ENCODE measurements at places on chromosomes 2 and 18. TPM values are rescaled to one million over a fixed set of nuclear protein-coding genes. Genes with fewer than 3 reads are reported as not detected.
A peak's percentile ranks its signal among the peaks of the same experiment; 100 is the strongest.

DNA sequence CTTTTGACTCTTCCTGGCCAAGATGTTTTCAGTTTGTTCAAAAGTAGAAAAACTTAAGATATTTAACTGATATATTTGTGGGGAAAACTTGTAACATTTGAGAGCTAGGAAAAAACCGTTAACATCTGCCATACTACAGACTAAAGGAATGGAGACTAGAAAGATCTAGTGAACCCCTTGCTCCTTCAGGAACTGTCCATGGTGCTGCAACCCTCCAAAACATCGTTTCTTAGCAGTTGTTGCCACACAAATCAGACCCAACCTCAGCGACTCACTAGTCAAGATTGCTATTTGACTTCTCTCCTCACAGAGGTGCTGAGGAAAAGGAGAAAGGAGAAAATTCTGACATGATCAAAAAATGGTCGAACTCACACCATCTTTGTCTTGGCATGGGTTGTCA lies 393.8 kb upstream of the LYPD1 start:
- no peak for DNase-seq

DNA sequence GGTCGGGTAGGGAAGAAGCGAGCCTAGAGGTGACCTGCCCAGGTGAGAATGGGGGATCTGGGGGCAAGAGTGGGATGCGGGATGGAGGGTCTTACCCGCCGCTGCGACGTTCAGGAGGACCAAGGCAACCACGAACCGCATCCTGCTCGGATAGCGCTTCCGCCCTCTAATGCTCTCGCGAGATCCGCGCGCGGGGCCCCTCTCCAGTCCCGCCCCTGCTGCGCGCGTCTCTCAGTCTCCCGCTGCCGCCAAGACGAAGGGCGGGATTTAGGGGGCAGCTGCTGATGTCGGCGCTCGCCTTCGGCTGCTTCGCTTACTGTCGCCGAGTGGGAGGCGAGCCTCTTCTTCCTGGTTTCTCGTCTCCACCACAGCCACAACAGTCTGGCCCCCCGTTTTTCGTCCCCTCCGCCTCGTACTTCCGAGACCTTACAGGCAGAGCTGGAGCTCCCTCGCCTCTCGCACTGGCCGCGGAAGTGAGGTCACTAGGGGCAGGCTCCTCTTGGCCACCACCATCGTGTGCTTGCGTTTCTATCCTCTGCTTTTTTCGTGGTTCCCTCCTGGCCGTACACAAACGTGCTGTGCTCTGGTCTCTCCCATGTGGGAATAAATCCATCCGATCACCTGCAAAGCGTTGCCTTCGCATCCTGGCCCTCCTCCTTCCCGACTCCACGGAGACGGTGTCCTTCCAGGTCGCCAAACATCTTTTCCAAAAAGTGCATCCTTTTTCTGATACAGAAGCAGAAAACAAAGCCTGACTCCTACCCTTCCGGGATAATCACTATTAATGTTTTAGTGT lies at the start of gene TGOLN2:
TSS of gene TGOLN2 (minus strand) at position 168 of the 796 bp plus-strand sequence. CDS start at position 141, 27 bp downstream.
- peak; percentile 98 for DNase-seq

- no peak for DNase-seq
These were observed 124.4 kb downstream of the CCDC178 start for GRCh38 chr18:33316146-33316587.

The MAPRE3 gene
- 33.2 TPM for total RNA-seq

All from lower leg skin (tissue), 4 donors.